ENCODE measurements at places on chromosomes 13 and 19.

GRCh38 chr19:51686171-51686570, 7.0 kb upstream of the SPACA6 start:
- no peak for DNase-seq

GRCh38 chr19:52494518-52494917, 33.0 kb upstream of the ZNF808 start:
- DNase-seq: no peak

GRCh38 chr19:8441725-8442544, 2.8 kb upstream of the HNRNPM start:
- DNase-seq: no peak

GRCh38 chr13:49315036-49315565, 67.4 kb downstream of the CDADC1 start:
- no peak for DNase-seq

- DNase-seq: no peak
These were observed 244.2 kb upstream of the SOX21 start for GRCh38 chr13:94956417-94957110.

GRCh38 chr13:36310417-36311108, 12.9 kb upstream of the CCDC169 start:
- no peak for DNase-seq

DNA sequence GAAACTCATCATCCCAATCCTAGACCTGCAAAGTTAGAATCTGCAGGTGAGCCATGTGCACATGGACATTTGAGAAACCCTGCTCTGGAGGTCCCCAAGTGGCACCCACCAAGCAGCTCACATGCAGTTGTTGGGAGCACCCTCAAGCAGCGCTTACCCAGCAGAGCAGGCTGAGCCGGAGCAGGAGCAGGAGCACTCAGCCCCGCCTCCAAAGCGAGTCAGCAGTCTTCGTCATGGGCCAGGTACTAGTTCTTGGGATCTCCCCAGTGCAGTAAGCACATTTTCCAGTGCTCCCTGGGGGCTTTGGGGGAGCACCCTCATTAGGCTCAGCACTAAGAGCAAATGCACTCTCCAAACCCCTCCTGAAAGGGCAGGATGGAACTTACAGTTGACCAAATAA, 572.7 kb downstream of the IRS2 start:
- no peak for DNase-seq

- DNase-seq: no peak
These were observed 1.3 kb downstream of the B3GNT3 start for GRCh38 chr19:17796013-17796837.

DNA sequence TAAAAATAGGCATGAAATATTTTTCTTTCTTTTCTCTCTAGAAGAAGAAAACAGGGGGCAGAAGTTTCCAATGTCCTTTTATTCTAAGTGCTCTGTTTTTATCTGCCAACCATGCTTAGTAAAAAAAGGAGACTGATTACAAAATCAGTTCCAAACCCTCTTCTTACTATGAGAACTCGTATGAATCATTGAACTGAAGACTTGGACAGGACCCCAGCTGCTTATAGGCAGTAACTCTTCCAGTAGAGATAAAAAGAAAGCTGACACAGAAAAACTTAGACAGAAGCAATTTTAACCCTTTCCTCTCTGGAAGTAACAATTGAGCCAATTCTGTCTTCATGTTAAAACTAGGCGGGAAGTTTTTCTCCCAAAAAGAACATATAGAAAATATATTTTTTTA, 24.5 kb upstream of the FREM2 start:
- no peak for DNase-seq

GRCh38 chr13:49539313-49539712, 43.6 kb downstream of the PHF11 start:
- DNase-seq: no peak

DNA sequence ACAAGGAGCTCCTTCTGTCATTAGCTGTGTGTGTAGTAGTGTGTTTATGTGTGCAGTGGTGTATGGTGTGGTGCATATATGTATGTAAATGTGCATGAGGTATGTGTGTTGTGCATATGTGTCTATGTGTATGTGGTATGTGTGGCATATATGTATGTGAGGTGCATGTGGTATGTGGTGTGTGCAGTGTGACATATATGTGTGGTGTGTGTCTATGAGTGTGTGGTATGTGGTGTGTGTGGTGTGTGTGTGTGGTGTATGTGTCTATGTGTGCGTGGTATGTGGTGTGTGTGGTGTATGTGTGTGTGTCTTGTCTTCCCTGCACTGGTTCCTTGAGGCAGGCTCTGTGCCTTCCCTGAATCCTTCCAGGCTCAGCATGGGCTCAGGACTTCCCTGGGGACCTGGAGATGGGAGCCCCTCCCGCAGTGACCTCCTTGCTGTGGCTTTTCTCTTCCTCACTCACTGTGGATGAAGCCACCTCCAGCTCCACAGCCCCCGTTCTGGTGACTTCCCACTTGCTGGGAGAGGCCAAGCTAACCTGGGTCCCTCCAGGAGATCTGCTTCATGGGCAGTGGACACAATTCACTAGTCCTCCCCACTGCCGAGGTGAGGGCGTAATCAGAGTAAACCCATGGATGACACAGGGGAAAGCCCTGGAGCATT, 64.2 kb downstream of the CCDC70 start:
- DNase-seq: no peak

DNA sequence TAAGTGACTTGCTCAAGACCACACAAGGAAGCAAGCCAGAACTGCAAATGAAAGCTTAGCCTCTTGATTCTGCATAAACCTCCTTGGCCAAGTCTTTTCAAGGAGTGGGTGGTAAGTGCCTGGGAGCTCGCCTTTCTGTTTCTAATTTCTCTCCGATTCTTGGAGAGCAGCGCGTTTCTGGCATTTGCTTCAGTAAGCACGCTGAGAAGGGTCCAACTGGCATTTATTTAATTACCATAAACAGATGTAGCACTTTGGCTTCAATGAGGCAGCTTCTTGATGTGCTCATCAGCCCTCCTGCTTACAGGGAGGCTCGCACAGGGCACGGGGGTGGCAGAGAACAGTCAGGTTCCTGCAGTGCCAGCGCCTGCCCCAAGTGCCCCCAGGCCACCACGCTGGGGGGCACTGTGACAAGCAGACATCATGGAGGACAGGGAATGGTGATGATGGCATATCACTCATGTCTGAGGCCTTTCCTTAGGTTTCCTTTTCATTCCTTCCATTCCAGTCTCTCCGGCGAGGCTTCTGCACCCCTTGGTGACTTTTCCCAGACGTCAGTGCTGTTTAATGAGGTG, 13.3 kb downstream of the SIAH3 start:
- no peak for DNase-seq

DNA sequence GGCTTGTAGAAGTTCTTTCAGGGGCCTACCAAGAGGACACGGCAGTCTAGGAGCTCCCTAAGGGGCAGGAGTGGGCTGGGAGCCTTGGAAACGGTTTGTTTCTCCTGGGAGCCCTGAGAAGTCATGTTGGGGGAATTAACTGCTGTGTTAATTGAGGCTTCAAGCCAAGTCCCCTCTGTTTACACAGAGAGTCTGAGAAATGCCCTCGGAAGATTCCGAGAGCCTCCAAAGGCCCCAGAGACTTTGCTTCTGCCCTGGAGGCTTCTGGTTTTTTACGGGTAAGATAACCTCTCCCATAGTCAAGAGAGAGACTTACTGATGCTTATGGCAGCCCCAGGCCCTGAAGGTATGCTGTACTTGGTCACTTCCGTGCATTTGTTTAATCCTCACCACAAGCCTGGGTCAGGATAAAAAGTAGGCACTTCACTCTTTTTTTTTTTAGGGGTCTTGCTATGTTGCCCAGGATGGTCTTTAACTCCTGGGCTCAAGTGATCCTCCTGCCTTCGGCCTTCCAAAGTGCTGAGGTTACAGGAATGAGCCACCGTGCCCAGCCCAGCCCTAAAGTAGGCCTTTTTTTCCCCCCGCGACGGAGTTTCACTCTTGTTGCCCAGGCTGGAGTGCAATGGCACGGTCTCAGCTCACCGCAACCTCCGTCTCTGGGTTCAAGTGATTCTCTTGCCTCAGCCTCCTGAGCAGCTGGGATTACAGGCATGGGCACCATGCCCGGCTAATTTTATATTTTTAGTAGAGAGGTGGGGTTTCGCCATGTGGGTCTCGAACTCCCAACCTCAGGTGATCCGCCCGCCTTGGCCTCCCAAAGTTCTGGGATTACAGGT, 15.2 kb downstream of the IER2 start:
- DNase-seq: no peak

All from omental fat pad (tissue), 4 donors.